Choroid plexus epithelial cell (primary cell): ENCODE measurements at places on chromosomes 2 and 18.

- DNase-seq = no peak
Observed at GRCh38 chr2:231009236-231009919, 13.5 kb downstream of the SPATA3 start.

DNA sequence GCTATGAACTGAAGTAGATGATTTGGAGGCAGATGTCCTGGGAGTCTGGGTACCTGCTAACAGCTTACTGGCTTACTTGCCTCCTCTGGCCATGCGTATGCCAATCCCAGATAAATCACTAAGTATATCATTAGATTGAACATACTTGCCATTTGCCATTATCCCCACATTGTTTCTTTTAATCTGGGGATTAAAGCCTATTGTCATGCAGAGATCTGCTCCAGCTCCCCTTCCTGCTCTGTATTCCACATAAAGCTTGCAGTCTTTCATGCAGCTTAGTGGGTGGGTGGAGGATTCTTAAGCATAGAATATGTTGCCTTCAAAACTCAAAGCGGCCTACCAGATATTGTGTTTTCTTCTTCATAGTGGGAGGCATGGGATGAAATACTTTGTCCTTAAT lies 311.8 kb upstream of the MMADHC start:
- DNase-seq = no peak

GRCh38 chr2:174877751-174878150 lies 113.5 kb upstream of the CHRNA1 start:
- no peak for DNase-seq

DNA sequence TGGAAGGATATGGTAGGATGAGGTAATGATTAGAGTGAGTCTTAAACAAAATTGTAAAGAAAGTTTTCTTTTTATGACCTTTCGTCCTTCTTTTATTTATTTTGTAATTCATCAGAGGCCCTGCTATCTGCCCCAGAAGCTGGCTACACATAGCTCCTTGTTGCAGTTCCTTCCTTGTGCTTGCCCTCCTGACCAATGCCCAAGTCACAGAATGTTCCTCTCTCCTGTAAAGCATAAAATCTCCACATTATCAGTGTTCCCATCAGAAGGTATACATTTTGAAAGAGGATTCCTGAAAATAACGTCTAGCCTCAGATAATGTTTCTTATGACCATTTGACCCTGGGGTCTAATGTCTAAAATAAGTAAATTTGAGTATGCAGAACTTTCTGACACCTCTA lies 78.3 kb downstream of the RND3 start:
- DNase-seq = peak; percentile 57

DNA sequence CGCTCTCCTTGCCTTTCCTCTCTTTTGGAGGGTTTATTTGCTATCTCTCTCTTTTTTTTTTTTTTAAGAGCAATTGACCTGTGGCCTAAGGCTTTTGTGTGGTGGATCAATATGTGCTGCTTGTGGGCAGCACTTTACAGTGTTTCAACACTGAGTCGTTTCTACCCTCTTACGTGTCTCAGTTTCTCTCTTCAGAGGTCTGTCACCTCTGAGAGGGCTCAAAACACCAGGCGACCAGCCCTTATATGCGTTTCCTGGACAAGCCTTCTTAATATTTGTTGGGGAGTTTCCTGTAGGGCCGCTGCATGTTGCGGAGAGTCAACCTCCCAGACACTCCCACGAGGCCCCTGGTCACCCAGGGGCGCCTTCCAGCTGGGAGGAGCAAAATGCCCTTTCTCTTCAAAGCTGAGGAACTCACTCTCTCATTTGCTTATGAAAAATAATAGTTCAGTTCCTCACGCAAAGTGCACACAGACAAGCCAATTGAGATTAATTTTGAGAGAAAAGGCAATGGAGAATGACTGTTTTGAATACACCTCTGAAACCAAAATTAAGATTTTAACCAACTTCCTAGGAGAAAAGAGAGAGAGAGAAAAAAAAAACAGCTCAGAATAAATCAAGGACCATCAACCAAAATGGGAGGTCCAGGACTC lies 96.3 kb upstream of the B3GNT2 start:
- DNase-seq = no peak

DNA sequence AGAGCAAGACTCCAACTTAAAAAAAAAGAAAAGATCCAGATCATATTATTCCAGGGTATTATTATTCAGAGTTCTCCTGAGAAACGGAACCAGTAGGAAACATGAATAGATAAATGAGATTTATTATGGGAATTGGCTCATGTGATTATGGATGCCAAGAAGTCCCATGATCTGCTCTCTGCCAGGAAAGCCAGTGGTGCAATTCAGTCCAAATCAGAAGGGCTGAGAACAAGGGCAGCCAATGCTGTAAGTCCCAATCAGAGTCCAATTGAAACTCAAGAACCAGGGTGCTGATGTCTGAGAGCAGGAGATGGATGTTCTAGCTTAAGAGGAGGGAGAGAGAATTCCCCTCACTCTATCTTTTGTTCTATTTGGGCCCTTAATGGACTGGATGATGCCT lies 7.8 kb downstream of the SCYGR2 start:
- DNase-seq = no peak

- peak; percentile 34 for DNase-seq
Observed at GRCh38 chr2:237978058-237978712, 11.4 kb downstream of the UBE2F start.

DNA sequence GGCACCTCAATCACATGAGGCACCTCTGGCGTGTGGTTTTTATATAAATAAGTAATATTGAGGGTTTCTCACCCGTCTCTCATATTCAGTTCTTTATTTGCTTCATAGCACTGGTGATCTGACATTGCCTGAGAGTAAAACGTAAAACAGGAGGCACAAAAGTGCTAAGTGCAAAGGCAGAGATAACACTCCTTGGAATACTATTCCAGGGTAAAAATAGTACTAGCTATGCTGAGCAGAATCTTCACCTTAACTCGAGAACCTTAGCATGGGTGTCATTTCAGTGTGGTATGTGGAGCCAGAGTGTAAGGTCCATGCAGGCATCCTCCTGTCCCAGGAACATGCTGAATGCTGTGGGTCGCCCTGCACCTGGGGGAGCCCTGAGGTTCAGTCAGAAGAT lies 26.9 kb downstream of the ZCCHC2 start:
- no peak for DNase-seq

DNA sequence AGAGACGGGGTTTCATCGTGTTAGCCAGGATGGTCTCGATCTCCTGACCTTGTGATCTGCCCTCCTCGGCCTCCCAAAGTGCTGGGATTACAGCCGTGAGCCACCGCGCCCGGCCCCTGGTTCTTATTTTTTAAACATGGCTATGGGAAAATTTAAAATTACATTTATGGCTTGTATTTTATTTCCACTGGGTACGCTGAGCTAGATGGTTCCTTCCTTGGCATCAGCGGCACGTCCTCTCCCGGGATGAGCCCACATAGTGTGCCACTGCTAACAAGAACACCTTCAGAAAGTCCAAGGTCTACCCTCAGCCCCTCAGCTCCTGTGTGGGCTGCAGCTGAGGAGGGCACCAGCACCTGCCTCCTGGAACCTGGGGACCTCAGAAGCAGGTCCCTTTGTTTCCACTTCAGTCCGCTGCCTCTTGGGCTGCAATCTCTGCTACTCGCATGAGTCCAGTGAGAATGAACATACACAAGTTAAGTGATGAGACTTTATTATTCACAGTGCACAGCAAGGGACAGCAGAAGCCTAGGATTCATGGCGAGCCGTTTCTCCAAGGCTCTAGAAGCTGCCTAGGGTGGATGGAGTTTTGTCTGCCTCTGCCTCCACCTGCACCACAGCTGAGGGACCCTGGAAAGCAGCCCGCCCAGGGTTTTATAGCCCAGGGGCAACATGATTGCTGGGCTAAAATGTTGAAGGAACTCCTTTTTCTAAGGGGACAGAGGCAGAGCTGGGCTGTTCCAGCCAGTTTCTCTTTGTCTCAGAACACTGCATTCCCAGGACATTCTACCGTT lies 107.5 kb upstream of the TEX51 start:
- no peak for DNase-seq

DNA sequence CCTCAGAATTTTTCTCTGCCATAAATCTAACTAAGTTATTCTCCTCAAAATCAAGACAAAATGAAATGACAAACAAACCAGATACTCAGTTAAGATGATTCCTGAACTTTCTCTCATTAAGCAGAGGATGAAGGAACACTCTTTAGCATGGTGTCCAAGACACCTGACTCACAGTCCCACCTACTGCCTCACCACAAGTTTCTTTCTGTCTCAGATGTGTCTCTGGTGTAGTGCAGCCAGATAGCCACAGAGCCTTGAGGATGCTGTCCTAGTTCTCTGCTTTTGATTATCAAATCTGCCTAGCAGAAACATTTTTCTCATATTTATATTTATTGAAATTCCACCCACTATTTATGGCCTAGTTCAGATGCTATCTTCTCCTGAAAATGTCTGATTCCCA lies 103.6 kb upstream of the TMEM200C start:
- DNase-seq = no peak

GRCh38 chr2:133937669-133938068 lies 316.2 kb upstream of the MGAT5 start:
- DNase-seq = peak; percentile 1

DNA sequence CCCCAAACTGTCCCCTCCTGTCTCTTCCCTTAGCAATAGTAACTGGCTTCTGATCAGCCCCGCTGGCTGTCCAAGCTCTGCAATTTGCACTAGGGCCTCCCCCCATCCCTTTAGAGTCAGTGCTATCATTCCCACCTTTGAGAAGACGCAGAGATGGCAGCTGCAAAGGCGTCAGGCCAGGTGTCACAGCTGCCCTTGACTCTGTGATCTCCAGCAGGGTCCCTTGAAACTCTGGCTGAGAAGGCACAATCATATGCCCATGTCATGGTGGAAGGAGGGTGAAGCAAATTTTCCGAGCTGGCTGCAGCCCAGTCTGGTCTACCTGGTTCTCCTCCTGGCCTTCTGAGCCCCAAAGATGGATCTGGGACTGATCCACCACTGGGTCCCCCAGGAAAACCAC lies 49.2 kb upstream of the TEX51 start:
- no peak for DNase-seq

GRCh38 chr2:223930103-223930976 lies 14.8 kb downstream of the WDFY1 start:
- DNase-seq = peak; percentile 57

- DNase-seq = no peak
Observed at GRCh38 chr2:189425676-189426075, 15.6 kb upstream of the WDR75 start.

DNA sequence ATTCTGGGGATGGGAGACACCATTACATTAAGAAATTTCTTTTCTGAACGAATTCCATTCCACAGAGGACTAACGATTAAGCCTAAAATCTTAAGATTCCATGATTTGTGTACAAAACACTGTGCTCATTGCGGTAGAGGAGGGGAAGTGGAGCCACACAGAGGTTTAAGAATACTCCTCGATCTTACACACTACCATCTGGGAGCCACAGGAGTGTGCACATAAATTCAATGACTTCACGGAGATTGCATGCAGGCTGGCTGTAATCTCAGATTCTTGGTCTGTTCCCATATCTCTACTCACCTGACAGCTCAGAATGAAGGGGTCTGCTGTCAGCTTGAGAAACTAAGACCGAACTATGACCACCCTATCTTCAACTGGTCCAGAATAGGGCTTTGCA lies 762 bp downstream of the VPS4B start:
- peak; percentile 34 for DNase-seq
